ENCODE measurements at places on chromosomes 6 and 20.

- DNase-seq, result no peak
These were observed 40.4 kb upstream of the MCUR1 start for GRCh38 chr6:13854716-13855250.

DNA sequence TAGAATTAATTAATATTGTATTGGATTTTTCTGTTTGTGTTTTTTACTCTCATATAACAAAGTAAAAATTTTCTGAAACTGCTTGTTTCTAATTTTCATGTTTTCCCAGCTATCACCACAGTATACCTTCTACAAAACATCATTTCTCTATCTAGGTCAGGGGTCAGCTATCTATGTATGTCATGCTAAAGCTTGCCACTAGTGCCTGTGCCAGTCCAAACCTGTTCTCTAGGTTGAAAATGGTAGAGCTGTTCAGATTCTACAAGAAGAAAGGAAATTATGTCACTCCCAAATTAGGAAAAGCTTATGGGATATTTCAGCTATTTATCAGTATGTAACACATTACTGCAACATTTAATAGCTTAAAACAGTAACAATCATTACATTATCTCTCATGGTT, 5.8 kb upstream of the ME1 start:
- no peak for DNase-seq

DNA sequence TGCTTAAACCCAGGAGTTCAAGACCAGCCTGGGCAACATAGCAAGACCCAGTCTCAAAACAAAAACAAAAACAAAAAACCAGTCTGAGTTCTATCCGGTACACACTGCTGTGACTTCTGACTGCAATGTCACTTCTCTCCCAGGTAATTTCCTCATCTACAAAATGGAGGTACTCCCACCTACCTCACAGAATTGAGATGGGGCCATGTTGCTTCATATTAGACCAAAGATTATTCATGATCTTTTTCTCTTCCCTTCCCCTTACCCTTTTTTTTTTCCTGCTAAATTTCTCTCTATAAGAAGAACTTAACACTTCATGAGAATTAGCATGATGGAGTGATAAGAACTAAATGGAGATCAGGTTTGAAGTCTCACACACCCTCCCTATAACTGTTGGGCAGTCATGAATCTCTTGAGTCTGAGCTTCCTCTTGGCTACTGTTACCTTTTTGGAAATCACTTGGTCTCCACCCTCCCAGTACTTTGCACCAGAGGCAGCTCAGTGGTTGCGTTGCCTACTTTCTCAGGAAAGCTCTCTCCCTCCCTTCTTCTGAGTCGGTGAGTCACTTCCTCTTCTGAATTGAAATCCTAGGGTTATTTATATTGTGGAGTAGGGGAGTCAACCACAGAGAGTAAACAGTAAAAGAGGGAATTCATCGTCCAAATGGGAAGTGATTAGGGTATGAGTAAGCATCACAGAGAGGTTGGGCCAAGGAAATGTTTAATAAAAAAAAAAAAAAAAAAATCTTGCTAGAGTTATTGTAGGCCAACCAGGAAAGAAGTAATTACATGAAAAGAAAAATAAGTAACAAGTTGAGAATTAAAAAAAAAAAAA, 59.9 kb upstream of the MAP7 start:
- DNase-seq, result no peak

DNA sequence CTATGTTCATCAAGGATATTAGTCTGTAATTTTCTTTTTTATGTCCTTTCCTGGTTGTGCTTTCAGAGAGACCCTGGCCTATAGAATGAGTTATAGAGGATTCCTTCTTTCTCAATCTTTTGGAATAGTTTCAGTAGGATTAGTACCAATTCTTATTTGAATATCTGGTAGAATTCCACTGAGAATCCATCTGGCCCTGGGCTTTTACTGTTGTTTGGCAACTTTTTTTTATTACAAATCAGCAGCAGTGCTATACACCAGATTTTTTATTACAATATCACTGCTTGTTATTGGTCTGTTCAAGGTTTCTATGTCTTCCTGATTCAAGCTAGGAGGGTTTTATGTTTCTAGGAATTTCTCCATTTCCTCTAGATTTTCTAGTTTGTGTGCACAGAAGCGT, 50.0 kb upstream of the NRSN1 start:
- no peak for DNase-seq

DNA sequence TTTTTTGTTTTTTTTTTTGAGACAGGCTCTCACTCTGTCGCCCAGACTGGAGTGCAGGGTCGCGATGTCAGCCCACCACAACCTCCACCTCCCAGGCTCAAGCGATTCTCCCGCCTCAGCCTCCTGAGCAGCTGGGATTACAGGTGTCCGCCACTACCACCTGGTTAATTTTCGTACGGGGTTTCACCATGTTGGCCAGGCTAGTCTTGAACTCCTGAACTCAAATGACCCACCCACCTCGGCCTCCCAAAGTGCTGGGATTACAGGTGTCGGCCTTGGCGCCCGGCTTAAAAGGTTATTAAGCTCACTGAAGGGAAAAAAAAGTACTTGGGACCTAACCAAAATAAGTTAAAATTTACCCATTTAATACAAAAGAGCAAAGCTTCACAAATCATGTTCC, 1.9 kb downstream of the TCFL5 start:
- DNase-seq, result no peak

GRCh38 chr20:4957939-4958362, 43.4 kb downstream of the SLC23A2 start:
- DNase-seq, result peak; percentile 53

GRCh38 chr6:35810971-35811698, 6.0 kb downstream of the LHFPL5 start:
- no peak for DNase-seq

DNA sequence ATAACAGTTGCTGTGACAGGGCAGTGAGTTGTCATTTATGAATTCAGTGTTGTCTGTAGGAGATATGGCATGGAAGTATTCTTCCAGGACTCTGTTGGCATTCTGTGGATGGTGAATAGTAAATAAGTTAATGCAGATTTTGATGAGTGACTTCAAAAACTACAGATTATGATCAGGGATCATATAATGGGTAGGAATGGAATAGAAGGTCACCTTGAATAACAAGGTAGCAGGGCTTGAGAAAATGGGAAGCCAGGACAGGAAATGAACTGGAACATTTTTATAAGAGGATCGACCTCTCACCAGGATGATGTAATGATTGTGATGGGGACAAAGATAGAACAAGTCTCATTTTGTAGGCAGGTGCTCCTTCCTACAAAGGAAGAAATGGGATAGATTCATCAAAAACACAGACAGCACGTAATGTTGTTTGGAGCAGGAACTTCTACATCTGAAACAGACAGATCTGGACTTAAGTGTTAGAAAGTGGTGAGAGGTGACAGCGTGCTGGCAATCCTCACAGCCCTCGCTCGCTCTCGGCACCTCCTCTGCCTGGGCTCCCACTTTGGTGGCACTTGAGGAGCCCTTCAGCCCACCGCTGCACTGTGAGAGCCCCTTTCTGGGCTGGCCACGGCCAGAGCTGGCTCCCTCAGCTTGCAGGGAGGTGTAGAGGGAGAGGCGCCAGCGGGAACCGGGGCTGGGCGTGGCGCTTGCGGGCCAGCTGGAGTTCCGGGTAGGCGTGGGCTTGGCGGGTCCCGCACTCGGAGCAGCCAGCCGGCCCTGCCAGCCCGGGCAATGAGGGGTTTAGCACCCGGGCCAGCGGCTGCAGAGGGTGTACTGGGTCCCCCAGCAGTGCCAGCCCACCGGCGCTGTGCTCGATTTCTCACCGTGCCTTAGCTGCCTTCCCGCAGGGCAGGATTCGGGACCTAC, 30.8 kb upstream of the SSR1 start:
- DNase-seq, result no peak

DNA sequence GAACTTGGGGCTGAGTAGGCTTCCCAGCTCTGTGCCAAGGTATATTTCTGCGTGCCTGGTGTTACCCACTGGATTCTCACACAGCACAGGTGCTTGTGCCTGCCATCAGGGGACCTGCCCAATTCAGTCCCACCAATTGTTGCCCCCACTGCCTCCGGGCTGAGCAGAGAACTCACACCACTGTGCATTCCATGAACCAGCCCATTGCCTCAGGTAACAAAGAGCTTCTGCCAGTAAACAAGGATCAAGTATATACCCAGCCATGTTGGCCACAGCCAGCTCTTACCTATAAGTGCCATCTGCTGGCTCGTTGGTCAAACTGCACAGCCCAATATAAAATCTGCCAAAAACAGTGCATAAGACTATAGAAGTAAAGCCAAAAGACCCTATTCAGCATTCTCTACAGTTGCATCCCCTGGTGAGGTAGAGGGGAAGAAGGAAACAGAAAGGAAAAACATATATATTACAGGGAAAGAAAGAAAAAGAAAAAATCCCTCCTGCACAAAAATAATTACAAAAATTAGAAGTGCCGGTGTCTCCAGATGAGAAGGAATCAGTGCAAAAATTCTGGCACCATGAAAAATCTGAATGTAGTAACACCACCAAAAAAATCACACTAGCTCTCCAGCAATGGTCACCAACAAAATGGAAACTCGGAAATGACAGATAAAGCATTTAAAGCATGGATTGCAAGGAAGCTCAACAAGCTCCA, 241.4 kb downstream of the IBTK start:
- peak; percentile 24 for DNase-seq

DNA sequence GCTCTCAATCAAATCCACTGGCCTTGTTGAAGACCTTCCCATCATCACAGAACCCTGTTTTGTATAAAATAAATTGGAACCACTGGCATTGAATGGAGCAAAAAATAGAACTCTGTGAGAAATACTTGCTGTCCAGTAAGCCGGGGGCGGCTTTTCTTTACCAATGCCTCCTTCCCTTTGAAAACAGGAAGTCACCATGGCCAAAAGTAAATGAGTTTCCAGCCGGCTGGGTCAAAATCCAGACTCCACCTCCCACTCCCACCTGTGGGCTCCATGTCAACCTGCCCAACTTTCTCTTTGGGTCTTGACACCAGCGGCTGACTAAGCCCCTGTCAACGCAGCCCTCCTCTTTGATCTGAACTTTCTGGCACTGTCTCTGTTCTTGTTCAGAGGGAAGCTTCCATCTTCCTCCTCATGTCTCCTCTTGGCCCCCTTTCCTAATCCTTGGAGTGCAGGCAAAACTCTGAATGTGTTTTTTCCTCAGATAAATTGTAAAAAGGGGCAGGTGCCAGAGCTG, 95.2 kb downstream of the TFAP2C start:
- DNase-seq, result no peak

- DNase-seq, result no peak
These were observed 18.9 kb upstream of the CCM2L start for GRCh38 chr20:31991339-31991705.

- no peak for DNase-seq
These were observed 190.4 kb downstream of the OGFRL1 start for GRCh38 chr6:71478834-71479541.

GRCh38 chr6:152271776-152272464, 365.2 kb downstream of the SYNE1 start:
- DNase-seq, result peak; percentile 15

- no peak for DNase-seq
These were observed 11.8 kb downstream of the TLDC2 start for GRCh38 chr20:36887752-36888090.

DNA sequence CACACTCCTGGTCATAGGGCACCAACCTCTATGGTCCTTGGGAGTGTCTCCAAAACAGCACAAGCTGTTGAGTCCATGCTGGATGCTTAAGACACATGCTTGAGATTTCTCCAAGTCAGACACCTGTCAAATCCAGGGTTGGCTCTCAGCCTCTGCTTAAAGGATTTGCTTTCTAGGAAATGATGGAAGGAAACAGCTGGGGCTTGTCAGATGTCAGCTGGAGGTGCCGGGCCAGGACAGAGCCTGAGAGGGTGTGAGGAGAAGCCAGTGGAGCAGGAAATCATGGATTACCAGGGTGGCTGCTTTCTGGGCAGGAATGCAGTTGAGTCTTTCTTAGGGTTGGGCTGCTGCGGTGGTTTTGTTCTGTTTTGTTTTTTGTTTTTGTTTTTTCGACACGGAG, 83.0 kb upstream of the FAM184A start:
- DNase-seq, result no peak

DNA sequence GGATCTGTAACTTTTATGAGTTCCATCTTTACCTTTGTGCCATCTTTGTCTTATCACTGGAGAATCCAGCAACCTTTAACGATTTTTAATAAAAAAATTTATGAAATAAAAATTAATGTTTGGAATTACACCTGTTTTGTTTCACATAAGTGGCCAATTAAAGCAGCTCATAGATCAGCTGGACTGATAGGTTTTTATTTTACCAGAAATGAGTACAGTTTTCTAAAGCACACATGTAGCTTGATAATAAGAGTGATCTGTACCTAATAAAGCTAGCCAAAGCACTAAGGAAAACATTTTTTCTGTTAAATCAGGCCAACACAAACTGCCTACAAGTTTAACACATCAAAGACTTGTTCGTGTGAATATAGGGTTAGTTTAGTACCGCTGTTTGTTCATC, 500.1 kb downstream of the CDKAL1 start:
- no peak for DNase-seq

DNA sequence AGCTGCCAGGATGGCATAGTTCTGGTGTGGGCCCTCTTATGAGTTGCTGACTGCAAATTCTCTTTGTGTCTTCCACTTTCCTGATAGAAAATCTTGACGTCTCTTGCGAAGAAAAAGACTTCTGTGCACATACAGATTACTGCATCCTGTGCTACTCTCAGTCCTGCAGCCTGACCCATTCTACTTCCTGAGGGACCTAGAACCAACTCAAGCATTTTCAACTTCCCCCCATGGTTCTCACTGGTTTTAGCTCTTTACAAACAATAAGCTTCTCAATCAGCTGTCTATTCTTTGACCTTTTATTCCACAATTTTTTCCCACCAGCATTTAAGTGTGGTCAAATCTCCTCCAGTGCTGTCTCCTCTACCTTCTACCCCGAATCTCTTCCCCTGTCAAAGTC, 13.4 kb upstream of the KLHL32 start:
- no peak for DNase-seq

- no peak for DNase-seq
These were observed 32.4 kb downstream of the GRM4 start for GRCh38 chr6:34113532-34113931.

GRCh38 chr6:159520002-159520401, 173.0 kb downstream of the SOD2 start:
- DNase-seq, result no peak

DNA sequence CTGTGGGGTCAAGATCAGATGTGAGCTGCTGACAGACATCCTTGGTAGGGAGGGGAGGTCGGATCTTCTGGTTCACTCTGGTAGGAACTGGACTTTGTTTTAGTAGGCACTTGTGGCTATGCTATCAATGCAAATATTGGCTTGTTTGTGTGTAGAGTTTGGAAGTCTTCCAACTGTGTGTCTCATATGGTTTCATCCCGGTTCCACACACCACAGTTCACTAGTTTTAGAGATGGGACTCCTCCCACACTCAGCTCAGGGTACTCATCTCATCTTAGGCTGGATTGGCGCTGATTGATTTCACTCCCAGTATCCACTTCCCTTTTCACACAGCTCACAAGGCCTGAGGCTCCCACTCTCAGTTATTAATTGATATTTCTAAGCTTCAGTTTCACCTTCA, 161.3 kb downstream of the THBS2 start:
- peak; percentile 6 for DNase-seq

- no peak for DNase-seq
These were observed 228.6 kb downstream of the TBC1D7 start for GRCh38 chr6:13099771-13100170.

GRCh38 chr6:18585032-18585573, 198.0 kb downstream of the RNF144B start:
- DNase-seq, result no peak

- no peak for DNase-seq
These were observed 3.1 kb downstream of the RSPH3 start for GRCh38 chr6:158996856-158997255.

- no peak for DNase-seq
These were observed 15.5 kb downstream of the MYBL2 start for GRCh38 chr20:43682446-43682845.

Measured in GM06990 (cell line).